ENCODE measurements at places on chromosomes 5 and 9.

DNA sequence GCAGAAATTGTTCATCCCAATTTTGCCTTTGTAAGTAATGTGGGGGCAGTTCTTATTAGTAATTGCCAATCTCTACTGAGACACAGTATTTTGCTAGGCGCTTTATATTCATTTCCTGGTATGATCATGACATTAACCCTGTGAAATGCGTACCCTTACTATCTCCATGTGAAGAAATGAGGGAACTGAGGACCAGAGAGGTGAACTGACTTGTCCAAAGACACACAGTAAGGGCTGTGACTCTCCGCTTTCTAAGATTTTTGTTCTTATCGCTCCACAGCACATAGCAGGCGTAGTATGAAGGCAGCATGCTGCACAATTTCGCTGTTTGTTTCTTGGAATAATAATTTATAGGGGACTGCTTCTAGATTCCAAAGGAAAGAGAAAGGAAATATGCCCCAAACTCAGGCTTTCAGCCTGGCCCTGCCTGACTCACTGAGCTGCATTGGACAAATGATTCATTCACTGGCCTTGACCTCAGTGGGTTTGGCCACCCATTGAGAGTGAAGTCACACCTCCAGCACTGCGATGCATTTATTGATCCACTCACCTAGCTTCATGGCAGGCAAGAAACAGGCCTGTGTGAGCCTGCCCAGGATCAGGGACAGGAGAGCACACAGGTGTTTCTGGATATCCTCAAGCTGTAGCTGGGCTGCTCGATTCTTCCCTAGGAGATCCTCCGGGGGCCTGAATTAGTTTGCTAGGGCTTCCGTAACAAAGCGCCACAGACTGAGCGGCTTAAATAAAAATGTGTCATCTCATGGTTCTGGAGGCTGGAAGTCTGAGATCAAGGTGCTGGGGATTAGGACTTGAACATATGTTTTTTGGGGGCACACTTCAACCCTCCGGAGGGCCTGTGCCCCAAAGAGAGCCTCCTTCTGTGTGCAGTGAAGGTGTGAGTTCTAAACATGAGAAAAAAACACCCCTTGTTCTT is 7.2 kb upstream of the DUSP1 start:
- no peak for DNase-seq

DNA sequence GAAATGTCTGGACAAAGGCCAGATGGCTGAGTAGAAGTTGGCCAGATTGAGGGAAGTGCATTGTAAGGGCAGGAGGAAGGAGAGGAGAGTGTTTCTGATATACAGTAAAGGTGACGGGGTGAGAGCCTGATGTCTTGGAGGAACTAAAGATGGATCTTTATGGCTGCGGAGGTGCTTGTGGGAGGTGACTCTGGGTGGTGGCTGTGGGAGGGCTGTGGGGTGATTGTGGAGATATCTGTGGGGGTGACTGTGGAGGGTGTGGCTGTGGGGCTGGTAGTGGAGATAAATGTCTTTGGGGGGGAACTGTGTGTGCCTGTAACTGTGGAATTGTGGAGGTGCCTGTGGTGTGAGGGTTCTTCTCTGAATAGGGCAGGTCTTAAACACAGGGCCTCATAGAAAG is 121.4 kb downstream of the CMYA5 start:
- no peak for DNase-seq

- DNase-seq, result no peak
These were observed 97.1 kb downstream of the ENC1 start for GRCh38 chr5:74543162-74543995.

GRCh38 chr9:132238992-132239391 is 77.1 kb downstream of the NTNG2 start:
- no peak for DNase-seq

GRCh38 chr5:79802406-79802805 is 112.8 kb downstream of the CMYA5 start:
- no peak for DNase-seq

DNA sequence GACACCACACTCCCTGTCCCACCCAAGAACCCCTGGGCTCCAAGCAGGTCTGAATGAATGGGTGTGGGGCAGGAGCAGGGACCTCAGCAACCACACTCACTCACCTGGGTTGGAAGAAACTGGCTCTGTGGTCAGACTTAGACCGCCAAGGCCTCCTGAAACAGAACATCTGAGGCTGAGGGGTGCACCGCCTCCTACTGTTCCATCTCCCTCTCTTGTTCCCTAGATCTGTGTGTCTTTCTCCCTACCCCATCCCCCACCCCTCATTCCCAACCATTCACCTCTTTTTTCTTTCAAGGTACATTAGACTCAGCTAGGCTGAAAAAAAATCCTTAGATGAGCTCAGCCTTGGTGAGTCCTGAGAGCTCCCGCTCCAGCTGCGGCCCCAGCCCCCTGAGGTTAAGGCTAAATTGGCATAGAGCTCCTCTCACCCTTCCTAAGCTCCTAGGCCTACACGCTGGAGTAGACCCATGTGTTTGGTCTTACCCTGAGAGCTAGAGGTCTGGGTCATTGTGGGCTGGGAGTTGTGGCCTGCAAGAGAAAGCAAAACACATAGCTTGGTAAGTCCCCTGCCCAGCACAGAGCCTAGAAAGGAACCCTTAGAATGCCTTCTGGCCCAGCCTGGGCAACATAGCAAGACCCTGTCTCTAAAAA is 4.8 kb downstream of the ECSCR start:
- peak; percentile 45 for DNase-seq

DNA sequence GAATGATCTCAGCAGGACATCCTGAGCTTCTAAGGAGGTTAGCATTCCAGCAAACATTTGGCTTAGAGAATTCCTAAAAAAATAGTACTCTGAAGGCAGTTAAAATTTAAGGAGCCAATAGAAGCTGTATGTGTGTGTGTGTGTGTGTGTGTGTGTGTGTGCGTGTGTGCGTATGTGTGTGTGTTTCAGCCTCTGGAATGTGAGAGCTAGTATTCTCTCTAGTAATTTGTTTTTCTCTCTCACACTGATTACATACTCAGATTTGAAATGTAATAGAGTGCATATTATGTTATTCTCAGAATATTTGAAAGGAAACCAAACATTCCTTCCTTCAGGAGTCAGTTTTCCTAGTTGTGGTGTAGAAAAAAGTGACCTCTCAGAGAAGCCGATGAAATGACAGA is 279.6 kb downstream of the TMEM38B start:
- no peak for DNase-seq

- peak; percentile 45 for DNase-seq
These were observed 125.4 kb downstream of the C5orf15 start for GRCh38 chr5:133842846-133843611.

GRCh38 chr9:18245911-18246310 is 228.0 kb upstream of the ADAMTSL1 start:
- no peak for DNase-seq

DNA sequence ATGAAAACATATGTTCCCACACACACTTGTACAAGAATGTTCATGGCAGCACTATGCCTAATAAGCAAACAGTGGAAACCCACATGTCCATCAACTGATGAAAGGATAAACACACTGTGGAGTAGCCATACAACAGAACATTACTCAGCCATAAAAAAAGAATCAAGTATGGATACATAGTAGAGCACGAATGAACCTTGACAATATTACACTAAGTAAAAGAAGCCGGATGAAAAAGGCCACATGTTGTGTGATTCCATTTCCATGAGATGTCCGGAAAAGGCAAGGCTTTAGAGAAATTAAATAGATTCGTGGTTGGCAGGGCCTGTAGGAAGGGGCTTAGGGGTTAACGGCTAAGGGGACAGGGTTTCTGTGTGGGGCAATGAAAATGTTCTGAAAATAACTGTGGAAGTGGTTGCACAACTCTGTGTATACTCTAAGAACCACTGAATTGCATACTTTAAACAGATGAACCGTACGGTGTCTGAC is 51.4 kb downstream of the COL23A1 start:
- DNase-seq, result no peak

Measured in aorta (tissue), 5 donors.